C1 segment of cervical spinal cord (tissue), 14 donors: ENCODE measurements at places on chromosomes 1 and 21.

- no peak for DNase-seq
Measured at GRCh38 chr1:178768423-178768822, 43.4 kb downstream of the RALGPS2 start.

- no peak for DNase-seq
Measured at GRCh38 chr1:64363111-64363510, 106.8 kb upstream of the CACHD1 start.

DNA sequence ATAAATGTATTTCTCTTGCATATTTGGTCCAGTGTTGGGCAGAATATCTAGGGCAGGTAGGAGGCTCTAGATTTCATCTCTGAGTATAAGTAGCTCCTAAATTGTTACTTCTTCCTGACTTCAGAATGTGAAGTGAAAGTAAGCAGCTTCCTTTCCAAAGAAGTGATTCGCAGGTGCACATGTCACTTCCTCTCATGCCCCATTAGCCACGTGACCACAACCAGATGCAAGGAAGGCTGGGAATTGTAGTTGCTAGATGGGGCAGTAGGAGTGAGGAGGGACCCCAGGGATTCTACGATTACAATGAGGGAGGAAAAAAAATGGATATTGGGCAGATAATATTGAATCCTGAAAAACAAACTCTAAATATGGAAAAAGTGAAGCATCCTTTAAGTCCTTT, 113.2 kb upstream of the CYYR1 start:
- DNase-seq, result no peak

GRCh38 chr21:32021319-32021994, 148.6 kb downstream of the HUNK start:
- no peak for DNase-seq

GRCh38 chr1:187009320-187009719, 180.6 kb downstream of the PLA2G4A start:
- no peak for DNase-seq

DNA sequence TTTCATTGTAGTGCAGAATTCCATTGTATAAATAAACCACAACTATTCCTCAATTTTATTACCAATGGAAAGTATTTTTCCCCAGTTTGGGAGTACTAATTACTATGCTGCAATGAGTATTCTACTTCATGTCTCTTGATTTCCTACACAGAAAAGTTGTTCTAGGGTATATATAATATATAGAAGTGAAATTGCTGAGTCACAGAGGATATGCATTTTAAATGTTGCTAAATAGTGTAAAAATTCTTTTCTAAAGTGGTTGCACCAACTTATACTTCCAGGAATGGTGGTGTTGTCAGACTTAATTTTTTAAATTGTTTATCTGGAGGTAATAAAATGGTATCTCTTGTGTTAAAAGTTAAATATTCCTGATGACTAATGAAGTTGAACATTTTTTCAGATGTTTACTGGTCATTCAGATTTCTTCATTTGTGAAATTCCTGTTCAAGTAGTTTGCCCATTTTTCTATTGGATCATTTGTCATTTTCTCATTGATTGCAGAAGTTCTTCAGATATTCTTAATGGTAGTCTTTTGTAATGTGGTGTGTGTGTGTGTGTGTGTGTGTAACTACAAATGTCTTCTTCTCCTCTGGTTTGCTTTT, 19.1 kb upstream of the MYOG start:
- no peak for DNase-seq

- no peak for DNase-seq
Measured at GRCh38 chr1:181896824-181897223, 164.7 kb downstream of the ZNF648 start.
